ENCODE measurements at places on chromosomes 5 and 9.

DNA sequence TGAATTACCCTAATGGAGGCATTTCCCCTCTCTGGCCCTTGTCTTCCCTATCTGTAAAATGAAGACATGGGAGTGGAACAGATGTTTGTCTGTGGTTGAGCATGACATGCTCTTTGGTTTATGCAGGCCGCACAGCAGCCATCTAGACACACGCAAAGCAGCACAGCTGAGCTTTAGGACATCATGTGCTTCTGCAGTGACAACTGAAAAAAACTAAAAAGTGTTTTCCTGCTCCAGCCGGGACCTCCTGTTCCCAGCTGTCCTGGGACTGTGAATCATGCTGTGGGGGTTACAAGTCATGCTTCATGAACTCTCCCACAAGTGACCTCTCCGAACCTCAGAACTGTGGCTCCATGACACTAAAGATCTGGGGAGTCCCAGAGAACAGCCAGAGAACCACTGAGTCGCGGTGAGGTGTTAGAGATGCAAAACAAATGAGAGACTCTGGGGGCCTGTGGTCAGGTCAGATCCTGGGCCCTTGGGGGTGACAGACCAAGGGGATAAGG, 1.7 kb downstream of the SMIM3 start:
- no peak for DNase-seq

DNA sequence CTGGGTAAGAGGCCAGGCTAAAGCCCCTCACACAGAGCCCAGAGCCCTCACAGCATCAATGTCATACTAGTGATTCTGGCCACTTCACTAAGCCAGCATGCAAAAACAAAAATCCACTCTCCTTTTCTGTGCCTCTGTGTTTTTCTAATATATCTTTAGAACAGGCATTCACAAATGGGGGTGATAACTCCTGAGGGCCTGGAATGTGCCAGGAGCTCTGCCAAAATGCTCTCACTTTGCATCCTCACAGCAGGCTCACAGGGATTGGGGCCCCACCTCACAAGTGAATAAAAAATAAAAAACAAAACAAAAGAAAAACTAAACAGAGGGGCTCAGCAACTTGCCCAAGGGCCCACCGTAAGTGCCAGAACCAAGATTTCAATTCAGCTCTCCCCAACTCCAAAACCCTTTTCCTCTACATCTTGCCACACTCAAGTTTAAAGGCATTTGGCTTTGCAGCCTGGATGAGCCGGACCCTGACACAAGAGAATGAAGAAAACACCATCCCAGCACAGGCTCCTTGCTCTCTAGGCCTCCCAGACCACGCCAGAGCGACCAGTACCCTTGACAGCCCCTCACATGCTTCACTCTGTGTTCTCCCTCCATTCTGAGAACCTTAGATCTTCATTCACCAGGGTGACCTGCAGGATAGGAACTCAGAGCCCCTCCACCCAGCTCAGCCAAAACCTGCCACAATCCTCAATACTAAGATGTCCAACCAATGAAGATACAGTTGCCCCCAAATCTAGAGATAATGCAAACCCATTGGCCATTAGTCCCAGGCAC, 51.3 kb downstream of the SAXO1 start:
- DNase-seq: no peak

- DNase-seq: peak; percentile 6
These were observed 105.5 kb upstream of the KLF4 start for GRCh38 chr9:107594908-107595530.

DNA sequence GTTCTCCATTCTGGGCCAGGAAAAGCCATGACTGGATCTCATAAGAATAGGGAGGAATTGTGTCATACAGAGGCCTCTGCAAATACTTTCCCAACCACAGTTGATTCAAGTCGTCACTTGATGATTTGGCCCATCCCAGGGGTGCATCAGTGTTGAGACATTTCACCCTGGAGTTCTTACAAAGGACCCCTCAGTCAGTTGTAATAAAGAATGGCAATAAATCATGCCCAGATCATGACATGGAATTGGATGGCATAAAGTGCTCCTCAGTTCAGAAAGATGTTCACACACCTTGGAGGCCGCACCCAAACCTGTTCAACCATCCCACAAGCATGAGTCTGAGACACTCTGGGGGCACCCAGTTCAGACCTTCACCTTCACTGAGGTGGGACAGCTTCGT, 168.1 kb downstream of the NR3C1 start:
- no peak for DNase-seq

DNA sequence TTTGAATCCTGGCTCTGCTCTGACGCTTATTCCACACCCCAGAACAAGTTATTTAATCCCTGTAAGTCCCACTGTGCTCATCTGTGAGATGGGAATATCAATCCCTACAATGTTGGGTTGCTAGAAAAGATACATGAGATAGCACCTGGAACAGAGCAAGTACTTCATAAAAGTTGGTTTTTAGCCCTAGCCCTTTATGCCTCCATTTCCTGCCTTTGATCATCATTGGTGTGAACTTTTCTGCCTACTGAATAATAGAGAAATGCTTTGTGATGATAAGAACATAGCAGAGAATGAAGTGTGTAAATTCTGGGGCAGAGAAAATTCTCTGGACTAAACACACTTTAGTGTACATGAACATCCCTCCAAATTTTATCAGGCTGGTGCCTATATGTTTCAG, 90.3 kb upstream of the RANBP6 start:
- no peak for DNase-seq

GRCh38 chr5:43638546-43638945, 35.6 kb downstream of the NNT start:
- DNase-seq: no peak

DNA sequence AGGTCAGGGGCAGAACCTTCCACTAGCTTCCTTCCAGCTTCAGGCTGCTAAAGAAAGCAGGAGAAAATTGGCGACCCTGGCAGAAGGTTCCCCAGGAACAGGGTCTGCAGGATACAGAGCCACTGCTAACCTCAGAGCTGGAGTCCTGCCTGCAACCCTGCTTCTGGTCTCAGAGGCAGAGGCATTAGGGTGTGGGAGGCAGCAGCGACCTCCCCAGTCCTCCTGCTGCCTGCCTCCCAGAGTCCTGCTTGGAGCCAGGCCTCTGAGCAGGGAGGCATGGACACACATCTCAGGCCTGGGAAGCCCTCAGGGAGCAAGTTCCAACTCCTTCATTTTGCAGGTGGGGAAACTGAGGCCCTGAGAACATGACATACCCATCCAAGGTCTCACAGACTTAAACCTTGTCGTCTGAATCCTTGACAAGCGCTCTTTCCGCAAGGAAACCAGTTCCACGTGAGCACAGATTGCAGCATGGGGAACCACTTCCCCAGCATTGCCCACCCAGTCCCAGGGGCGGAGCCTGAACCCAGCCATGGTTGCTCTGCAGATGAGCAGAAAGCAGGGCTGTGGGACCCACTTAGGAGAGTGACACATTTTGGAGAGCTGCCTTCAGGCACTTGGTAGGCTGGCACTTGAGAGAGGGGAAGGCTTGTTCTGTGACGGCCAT, 28.2 kb upstream of the HAND1 start:
- DNase-seq: no peak

DNA sequence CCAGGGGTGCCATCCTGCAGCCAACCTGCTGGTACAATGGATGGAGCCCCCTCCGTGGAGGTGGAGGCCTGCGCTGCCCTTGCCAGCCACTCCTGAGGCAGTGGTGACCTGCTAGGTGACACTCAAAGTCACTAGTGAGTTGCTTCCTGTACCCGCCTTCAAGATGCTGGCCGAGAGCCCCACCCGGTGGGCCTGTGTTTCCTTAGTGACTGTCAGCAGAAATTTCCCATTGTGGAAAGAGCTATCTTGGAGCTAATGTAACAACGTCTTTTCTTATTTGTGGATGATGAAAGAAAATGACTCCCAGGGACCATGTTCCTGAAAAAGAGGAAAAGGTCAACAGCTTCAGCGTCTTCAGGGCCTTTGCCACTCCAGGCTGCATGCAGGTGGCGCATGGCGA, 117.0 kb upstream of the BOD1 start:
- DNase-seq: no peak

GRCh38 chr9:110048976-110049698, 158.8 kb downstream of the C9orf152 start:
- peak; percentile 25 for DNase-seq

Measured in Kasumi-1 (cell line).